Cardiac fibroblast (primary cell): ENCODE measurements at places on chromosomes 2 and 18.

DNA sequence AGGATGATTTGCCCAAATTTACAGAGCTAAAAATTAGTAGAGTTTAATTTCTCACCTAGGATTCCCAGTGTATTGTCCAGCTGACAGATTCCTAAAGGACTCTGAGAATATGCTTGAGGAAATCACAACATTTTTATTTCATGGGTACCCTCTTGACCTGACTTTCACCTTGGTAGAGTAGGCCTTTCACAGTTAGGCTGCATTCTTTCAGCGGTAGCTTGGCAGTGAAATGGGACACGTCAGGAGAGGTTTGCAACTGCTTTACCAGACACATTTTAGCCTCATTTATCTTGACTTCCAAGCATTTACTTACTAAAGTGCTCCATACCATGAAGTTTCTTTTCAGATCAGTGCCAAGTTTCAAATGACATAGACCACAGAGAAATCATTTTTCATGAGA lies 937.9 kb upstream of the LRRTM1 start:
- DNase-seq: no peak

DNA sequence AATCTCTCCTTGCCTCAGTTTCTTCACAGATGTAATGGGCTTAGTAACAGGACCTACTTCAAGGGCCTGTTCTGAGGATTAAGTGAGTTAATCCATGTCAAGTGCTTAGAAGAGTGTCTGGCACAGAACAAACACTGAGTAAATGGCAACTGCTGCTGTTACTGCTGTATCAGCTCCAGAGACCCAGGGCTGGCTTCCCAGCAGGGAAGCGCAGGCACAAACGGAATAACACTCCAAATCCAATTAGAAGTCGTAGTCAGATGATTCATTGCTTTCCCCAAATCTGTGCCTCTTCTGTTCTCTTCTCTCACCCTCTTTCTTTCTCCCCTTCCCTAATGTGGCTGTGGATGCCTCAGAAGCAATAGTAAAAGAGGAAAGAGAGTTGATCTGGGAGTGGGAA lies 101.1 kb upstream of the FZD7 start:
- no peak for DNase-seq

- no peak for DNase-seq
These were observed 166.1 kb upstream of the ZNF521 start for GRCh38 chr18:25517881-25518715.

GRCh38 chr2:621303-622099 lies 55.7 kb downstream of the TMEM18 start:
- no peak for DNase-seq

- DNase-seq: peak; percentile 6
These were observed 563.5 kb upstream of the KLHL29 start for GRCh38 chr2:22821458-22821857.

DNA sequence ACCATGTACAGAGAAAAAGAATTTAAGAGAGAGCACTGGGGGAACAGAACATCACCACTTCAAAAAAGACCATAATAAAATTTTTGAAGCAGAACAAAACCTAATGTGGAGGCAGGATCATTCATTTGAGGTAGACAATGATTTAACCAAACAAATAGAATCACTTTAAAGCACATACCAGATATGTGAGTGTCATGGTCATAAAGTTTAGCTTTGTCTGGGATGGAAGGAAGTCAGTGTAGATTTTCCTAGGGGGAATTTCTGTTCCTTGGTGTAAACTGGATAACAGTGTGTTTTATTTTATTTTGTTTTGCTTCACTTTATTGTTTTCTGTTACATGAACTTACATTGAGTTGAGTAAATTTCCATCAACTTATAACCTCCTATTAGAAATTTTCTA lies 120.8 kb downstream of the CRIM1 start:
- DNase-seq: no peak

GRCh38 chr18:12891561-12891960 lies 7.5 kb upstream of the PTPN2 start:
- no peak for DNase-seq

DNA sequence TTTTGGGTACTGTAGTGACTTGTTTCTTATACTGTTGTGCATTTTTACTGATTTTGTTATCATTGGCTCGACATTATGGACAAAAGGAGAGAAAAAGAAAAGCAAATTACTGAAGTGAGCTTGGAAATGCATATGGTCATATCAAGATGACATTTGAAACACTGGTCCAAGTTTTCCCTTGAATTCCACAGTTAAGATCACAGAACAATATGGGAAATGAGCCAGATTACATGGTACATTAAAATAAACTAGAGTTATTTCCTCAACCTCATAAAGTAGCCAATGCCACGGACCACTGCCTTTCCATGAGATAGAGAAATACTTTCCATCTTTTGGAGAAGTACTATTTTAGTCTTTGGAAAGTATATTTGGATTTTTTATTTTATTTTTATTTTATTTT lies 62.0 kb upstream of the SGPP2 start:
- DNase-seq: peak; percentile 34

GRCh38 chr2:144249035-144249637 lies 270.8 kb downstream of the ZEB2 start:
- peak; percentile 42 for DNase-seq

GRCh38 chr2:23381084-23381483 lies 3.9 kb upstream of the KLHL29 start:
- DNase-seq: peak; percentile 86

DNA sequence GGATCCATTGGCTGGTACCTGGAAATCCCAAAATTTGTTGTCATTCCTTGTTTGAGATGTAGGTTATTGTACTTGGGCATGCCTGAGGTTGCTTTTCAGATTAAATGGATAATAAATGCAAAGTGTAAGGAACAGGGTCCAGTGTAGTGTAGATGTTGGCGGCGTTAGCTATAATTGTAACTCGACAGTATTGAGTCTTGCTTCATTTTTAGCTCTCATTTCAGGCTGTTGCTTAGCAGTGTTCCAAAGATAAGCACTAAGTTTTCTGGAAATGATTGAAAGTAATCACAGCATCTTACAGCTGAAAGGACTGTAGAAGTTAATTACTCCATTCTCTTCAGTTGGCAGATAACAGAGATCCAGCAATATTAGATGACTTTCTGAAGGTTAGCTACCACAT lies 47.8 kb upstream of the SPTBN1 start:
- DNase-seq: no peak

DNA sequence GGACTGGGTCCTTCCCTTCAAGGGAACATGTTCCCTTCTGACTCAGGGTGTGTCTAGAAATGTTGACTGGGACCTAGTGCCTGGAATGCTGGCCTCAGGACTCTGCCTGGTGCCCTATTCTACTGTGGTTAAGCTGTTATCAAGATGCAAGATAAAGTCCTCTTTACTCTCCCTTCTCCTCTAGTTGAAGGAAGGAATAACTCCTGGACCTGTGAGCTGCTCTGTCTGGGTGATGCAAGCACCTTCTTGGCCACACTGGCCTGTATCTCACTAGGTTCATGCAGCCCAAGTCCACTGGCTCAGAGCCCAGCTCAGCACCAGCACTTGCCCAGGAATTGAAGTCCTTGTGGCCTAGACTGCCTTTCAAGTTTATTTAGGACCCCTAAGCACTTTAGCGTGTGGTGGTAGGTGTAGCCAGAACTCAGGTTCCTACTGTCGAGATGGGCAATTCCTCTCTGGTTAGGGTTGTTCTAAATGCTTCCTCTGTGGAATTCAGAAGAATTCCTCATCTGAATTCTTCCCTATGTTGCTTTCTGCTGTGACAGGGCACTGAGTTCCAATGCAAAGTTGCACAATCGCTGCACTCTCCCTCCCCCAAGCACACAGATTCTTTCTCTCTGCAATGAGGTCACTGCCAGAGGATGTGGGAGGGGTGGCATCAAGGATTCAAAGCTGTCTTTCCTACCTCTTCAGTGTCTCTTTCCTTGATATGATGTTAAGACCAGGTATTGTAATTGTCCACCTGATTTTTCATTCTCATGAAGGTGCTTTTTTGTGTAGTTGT lies 54.7 kb downstream of the VWC2L start:
- DNase-seq: peak; percentile 5

DNA sequence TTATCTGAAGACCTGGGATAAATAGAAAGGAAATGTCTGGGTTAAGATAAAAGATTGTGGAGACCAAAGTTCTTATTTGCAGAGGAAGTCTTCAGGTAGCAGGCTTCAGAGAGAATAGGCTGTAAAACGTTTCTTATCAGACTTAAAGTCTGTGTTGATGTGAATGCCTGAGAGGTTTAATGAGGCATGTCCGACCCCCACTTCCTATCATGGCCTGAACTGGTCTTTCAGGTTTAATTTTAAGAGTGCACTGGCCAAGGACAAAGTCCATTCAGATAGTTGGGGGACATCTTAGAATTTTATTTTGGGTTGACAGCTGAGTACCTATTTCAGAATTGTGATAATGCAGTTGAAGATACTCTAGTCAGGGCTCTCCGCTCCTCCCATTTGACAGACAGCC lies 92.1 kb downstream of the ATL2 start:
- DNase-seq: no peak

DNA sequence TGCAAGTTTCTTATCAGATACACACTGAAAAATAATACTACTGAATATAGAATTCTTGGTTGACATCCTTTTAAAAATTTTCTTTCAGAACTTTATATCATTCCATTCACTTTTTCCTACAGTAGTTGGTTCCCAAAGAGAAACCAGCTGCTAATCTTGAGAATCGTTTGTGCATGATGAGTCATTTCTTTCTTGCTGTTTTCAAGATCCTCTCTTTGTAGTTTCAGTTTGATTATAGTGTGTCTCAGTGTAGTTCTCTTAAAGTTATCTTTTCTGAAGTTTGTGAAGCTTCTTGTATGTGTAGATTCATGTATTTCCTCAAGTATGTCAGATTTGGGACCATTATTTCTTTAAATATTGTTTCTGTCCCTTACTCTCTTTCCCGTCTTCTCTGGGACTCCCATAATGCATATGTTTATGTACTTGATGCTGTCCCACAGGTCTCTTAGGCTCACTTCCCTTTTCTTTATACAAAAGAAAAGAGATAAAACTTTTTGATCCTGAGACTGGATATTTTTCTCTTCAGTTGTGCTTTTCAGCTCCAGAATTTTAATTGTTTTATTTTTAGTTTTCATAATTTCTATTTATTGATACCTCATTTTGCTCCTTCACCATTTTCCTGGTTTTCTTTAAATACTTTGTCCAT lies 801.0 kb downstream of the TDRD15 start:
- no peak for DNase-seq

DNA sequence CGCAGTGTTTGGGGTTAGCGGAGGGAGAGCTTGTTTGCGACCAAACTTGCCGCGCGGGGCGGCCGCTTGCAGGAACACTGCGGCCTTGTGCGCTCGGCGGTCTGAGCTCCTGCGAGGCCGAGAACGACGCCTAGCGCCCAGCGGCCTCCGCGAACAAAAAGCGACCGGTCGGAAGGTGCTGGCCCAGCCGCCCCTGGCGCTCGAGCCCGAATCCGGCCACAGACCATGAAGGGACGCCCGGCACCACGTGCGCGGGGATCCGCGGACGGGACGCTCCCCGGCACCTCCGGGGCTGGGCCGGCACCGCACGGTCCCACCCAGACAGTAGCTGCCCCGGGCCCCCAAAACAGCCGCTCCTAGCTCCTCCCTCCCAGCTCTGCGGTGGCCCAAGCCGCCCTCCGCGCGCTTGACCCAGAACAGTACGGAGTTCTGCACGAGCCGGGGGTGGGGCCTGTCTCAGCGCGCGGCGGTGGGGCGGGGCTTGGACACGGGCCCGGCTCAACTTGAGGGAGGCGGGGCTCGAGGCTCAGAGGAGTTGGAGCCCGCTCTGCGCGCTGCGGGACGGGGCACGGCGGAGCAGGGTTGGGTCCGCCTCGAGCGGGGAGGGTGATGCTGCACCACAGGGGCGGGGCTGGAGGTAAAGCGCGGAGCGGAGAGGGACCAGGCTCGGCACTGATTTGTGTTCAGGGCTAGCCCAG lies 664 bp upstream of the IMPA2 start:
- DNase-seq: peak; percentile 98

DNA sequence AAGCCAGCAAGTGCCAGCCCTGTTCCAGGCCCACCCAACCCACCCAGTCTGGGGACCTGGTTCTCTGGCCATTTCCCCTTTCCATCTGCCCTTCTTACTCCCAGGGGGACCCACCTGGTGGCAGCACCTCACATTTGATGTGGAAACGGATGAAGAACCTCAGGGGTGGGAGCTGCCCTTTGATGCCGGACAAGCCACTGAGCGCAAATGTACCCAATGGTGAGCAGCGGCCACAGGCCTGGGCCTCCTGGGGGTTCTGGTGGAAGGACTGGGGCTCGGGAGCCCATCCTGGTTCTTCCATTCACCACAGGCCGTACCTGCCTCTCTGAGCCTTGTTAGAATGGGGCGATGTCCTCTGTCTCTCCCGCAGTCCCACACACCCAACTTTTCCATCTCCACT lies 84.7 kb downstream of the EPAS1 start:
- DNase-seq: no peak

GRCh38 chr2:176111309-176111663 lies 4.2 kb downstream of the HOXD11 start:
- peak; percentile 36 for DNase-seq

DNA sequence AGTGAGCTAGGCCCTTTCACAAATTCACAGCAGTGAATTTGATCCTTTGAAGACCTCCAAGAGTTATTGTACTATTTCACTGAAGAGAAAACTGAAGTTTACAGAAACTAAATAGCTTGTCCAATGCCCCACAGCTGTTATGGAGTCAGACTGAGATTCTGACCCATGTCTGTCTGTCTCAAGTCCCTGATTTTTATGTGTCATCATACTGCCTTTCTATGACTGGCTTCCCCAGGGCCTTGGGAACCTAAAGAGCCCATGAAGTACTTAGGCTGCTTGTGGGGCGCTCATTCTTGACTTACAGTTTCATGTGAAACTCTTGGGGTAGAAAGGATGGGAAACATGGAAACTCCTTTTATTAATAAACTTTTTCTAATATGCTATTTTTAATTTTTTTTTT lies 107.7 kb downstream of the ATL2 start:
- DNase-seq: no peak

GRCh38 chr2:120861576-120862191 lies 126.0 kb downstream of the GLI2 start:
- no peak for DNase-seq

- DNase-seq: no peak
These were observed 36.0 kb downstream of the KIF1A start for GRCh38 chr2:240783819-240784621.

- no peak for DNase-seq
These were observed 112.2 kb downstream of the DNAH6 start for GRCh38 chr2:84628486-84628885.

DNA sequence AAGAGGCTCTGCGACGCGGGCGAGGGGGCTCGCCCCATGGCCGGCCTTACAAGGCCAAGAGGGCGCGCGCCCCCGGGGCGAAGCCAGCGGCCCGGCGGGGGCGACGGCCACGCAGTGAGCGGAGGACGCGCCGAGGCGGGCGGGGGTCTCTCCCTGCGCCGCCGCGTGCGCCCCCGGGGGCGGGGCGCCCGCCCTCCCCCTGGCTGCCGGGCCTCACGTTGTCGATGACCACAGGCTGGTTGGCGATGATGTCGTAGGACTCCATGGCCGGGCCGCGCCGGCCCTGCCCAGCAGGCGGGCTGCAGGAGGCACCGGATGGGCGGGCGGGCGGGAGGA lies 250 bp downstream of the ACTR1B start:
- DNase-seq: no peak

GRCh38 chr2:224347176-224348051 lies 54.5 kb downstream of the FAM124B start:
- DNase-seq: peak; percentile 5
